ENCODE measurements at places on chromosomes 11 and 22.
A peak's percentile ranks its signal among the peaks of the same experiment; 100 is the strongest.

DNA sequence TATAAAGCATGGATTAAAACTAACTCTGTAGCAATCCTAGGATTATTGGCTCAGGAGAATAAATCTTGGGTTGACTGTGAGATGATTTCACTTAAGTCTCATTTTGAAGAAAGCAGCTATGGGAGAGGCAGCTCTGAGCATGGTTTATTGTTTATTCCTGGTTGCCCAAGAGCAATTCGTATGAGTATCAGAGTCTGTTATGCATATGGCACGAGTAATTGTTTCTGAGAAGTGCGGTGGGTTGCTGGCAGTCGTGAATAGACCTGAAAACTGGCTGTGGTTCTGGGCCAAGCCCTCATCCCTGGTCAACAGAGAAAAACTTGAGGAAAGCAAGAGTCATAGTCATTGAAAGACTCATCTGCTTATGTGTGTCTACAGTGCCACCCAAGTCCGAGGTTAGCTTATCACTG is 26.8 kb downstream of the DIXDC1 start:
- DNase-seq, result no peak

GRCh38 chr11:76638270-76639197 is 32.0 kb downstream of the LRRC32 start:
- DNase-seq, result no peak

- no peak for DNase-seq
Measured at GRCh38 chr22:46280999-46281623, 13.3 kb downstream of the TTC38 start.

- DNase-seq, result no peak
Measured at GRCh38 chr11:126608658-126609057, 253.2 kb downstream of the ST3GAL4 start.

GRCh38 chr22:36586271-36586670 is 57.3 kb upstream of the EIF3D start:
- DNase-seq, result no peak

GRCh38 chr11:79116600-79116999 is 324.2 kb downstream of the TENM4 start:
- no peak for DNase-seq

DNA sequence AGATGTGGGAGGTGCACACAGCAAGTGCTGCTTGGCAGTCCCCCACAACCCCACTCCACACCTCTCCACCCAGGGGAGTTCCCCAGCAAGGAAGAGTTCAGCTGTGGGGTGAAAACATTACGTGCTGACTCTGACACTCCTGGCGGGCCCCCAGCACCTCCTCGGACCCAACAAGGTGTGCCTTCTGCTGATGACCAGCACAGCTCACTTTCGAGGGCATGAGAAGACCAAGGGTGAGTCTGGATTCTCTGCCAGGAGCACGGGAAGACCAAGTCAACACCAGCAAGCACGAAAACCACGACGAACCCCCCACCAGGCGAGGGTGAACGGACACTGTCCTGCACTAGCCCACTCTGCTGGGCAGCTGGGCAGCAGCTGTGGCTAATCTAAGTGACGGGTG is 1.4 kb downstream of the ALG12 start:
- no peak for DNase-seq

DNA sequence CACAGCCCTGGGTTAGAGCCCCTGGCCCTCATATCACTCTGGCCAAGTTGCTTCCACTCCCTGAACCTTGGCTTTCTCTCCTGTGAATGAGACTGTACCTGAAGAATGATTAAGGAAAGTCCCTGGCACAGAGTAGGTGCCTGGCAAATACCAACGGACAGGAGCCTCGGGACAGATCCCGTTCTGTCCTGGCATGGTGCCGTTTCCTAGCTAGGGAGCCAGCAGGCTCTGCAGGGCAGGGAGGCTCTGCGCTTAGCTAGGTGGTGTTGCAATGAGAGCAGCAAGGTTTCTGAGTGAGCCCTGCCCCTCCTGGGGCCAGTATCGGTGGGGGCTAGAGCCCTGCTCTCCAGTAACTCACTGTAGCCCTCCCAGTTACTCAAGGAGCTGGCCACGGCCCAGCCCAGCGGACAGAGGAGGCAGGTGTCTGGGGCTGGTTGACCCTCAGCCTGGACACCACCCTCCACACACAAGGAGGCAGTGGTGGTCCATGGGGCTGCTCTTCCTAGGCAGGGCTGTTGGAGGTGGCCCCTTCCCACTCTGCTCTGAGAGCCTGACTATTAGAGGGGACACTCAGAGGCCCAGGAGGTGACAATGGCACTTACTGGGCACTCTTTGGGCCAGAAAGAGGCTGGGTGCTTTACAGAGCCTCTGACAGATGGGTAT is 74.4 kb downstream of the NFAM1 start:
- no peak for DNase-seq

DNA sequence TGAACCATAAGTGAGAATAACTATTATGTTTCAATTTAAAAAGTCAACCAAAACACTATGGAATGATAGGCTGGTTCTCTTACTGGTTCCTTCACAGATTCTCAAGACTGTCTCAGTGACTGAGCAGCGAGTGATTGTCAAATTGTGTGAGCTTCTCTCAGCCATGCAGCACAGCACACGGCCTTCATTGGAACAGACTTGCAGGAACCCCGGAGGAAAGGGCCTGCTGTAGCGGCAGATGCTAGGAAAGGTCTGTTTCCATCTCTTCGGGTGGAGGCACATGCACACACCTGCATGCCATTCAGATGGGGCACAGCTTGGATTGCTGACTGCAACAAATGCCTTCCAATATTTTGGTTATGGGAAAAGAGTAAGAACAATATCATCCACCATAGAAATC is 741.8 kb downstream of the OPCML start:
- no peak for DNase-seq

DNA sequence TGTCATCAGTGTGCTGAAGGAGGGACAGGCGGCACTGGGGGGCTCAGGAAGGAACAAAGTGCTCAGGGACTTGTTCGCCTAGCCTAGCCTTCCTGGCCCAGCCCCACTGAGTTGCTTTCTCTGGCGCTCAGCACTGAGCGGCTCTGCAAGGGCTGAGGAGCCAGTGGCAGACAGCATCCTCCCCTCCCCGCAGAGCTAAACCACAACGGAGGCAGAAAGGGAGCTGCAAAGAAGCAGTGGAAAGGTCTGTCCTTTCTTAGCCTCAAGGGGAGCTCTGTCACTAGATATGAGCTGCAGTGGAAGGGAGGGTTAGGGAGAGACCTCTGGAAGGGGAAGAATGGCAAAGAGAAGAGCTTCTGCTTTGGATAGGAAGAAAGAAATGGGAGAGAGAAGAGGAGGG is 89.7 kb upstream of the PHOX2A start:
- no peak for DNase-seq

GRCh38 chr11:9797300-9797699 is 133.4 kb downstream of the SWAP70 start:
- no peak for DNase-seq

GRCh38 chr11:13290221-13290980 is 12.8 kb downstream of the BMAL1 start:
- no peak for DNase-seq

- no peak for DNase-seq
Measured at GRCh38 chr11:78933350-78933749, 358.7 kb upstream of the NARS2 start.

DNA sequence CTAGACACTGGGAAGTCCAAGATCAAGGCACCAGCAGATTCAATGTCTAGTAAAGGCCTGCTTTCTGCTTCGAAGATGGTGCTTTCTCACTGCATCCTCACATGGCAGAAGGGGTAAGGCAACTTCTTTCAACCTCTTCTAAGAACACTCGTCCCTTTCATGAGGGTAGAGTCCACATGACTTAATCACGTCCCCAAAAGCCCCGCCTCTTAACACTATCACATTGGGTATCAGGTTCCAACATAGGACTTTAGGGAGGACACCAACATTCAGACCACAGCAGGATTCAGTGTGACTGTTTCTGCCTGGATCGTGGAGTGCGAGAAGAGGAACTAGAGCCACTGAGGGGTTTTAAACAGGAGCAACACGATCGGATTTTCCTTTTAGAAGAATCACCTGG is 3.7 kb upstream of the TIRAP start:
- DNase-seq, result no peak

DNA sequence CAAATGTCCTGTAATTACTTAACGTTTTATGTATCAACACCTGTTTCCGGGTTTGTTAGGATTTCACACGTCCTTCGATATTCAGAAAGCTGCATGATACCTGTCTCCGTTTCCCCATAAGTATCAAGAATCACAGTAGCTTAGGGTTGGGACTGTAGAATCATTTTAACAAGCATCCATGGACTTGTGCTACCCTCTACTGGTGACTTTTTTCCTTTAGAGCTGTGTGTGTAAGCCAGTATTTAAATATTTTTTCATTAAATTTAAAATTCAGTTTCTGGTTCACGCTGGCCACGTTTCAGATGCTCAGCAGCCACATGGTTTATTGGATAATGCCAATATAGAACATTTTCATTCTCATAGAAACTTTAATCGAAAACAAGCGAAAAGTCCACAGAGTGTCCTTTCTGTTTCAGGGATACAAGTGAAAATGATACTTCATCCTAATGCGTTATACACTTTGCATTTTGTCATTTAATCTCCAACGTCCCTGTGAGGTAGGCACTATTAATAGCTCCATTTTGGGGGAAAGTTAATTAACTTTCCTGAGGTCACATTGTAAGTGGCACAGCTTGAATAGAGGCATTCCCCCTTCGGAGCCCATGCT is 61.5 kb upstream of the SLC25A18 start:
- DNase-seq, result peak; percentile 20

DNA sequence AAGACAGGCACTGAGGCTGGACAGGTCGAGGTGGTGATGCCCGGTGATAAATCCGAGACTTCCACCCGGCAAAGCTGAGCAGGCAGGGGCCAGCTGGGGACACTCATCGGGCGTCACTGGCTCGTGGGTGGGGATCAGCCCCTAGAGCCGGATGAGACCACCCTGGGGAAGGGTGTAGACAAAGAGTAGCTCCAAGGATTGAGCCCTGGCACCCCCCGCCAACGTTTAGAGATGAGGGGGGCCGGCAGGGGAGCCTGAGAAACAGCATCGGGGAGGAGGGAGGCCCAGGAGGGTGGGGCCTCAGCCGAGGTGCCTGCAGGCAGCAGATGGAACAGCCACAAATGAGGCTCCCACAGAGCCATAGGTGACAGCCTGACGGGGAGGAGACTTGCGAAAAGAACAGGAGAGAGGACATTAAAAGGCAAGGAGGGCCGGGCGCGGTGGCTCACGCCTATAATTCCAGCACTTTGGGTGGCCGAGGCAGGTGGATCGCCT is 27.4 kb upstream of the CBX7 start:
- no peak for DNase-seq

DNA sequence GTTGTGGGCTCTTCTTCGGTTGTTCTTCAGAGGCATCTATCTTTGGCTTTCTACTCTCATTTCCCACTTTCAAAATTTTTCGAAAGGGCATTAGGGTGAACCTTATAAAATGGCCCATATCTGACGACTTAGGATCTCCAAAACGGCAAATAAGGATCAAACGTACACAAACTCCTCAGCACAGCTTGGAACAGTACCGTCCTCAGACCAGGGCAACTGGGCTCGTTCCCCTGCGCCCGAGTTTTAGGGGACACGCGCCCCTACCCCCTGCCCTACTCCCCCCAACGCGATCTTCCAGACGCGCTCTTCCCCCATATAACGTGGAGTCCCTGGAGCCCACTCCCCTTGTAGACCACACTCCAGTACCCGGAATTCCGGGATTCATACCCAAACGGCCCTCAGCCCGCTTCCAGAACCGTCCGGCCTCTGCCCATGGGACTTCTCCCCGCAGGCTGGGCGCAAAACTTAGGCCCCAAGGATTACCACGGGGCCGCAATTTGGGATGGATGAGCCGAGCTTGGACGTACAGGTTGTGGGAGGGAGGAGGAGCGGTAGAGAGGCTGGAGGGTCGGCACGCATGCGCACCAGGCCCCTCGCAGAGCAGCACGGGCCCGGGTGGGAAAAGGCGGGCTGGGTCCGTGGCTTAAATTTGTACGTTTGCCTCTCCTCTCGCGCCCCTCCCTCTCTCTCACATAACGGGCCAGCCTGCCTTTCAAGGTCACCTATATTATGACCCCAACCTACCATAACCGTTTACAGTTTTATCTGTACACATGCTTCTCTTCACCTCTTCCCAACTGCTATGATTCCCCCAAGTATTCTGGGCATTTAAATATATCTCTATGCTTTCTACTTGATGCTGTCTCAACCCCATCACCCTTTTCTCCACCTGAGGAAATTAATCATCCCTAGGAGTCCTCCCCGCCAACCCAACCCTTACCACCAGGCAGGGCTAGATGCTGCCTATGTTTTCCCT is 3.4 kb downstream of the CCDC89 start:
- no peak for DNase-seq

- no peak for DNase-seq
Measured at GRCh38 chr11:81497202-81497804, 1236.4 kb downstream of the FAM181B start.
